Activated CD4-positive, alpha-beta memory T cell treated with anti-CD3 and anti-CD28 coated beads, Interleukin-2, amount 10 ng/mL, durations not matched to agents 7 days and 5 days (primary cell): ENCODE measurements at places on chromosomes 7 and 10. TPM values are rescaled to one million over a fixed set of nuclear protein-coding genes. Genes with fewer than 3 reads are reported as not detected.

Gene LRGUK
- total RNA-seq, result 0.15 TPM

DNA sequence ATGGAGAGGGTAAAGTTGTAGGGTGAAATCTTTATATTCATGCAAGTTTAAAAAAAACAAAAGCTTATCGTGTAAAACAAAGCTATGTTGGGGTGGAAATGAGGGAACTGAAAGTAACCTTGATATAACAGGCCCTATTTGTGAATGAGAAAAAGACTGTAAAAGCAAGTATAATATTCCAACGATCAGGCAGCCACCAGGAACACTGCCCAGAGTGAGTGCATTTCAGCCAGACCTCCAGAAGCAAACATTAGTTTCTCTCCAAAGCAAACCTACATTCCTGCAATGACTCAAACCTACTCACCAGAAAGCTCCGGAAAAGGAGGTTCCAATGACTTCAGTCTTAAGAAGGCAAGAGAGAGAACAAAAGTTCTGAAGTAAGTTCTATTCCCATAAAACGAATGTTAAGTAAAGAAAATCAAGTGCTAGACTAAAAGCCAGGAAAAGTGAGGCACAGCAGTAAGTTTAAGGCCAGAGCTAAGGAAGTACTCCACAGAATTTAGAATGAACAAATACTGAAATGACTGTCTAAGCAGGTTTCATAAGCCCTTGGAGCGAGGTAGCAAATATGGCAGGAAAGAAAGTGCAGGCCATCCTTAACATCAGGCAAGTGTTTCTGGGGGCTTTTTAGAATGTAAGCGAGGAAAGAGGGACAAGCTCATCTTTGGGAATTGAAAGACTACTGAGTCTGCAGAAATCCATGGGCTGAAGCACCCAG lies 493.1 kb downstream of the XPNPEP1 start:
- no peaks in the 10 kb centered on the region for H3K36me3 ChIP-seq
- H3K4me1 ChIP-seq, result no peaks in the 10 kb centered on the region
- H3K27ac ChIP-seq, result no peak overlapping the region
- DNase-seq, result no peak

- H3K27ac ChIP-seq, result no peak overlapping the region
- H3K27me3 ChIP-seq, result no peaks in the 10 kb centered on the region
- peaks cover 5% of the 10 kb centered on the region for H3K36me3 ChIP-seq
Observed at GRCh38 chr7:23293500-23294073, 5.6 kb upstream of the MALSU1 start.

GRCh38 chr7:127644484-127644883 lies 7.5 kb upstream of the SND1 start:
- H3K4me3 ChIP-seq, result no peak overlapping the region
- H3K27me3 ChIP-seq, result peaks cover 13% of the 10 kb centered on the region
- no peak for DNase-seq
- H3K36me3 ChIP-seq, result no peaks in the 10 kb centered on the region

- peaks cover 24% of the 10 kb centered on the region for H3K4me1 ChIP-seq
- H3K36me3 ChIP-seq, result no peaks in the 10 kb centered on the region
- no peak overlapping the region for H3K27ac ChIP-seq
- peaks cover 36% of the 10 kb centered on the region for H3K27me3 ChIP-seq
- H3K4me3 ChIP-seq, result no peak overlapping the region
Observed at GRCh38 chr10:101014966-101015581, 15.5 kb downstream of the LZTS2 start.

DNA sequence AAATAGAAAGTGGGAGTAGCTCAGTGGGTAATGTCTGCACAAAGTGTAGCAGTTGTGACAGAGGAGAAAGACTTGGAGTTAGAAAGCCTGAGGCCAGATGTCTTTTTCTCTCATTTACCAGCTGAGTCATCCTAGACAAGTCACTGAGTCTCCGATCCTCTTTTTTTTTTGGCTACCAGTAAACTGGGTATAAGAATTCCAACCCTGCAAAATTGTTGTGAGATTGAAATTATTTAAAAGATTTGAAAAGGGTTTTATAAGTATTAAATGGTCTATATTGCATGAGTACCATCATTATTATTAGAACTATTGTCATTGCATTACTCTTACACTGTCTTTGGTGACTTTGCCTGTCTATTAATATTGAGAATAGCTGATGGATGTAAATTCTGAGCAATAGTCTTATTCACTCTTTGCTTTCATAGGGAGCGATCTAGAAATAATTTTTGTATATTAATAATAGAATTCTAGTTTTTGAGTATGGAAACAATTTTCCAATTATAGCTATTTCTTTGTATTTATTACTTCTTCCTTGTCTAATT lies 74.0 kb downstream of the ARID5B start:
- no peaks in the 10 kb centered on the region for H3K27me3 ChIP-seq
- no peak for DNase-seq
- peaks cover 70% of the 10 kb centered on the region for H3K36me3 ChIP-seq
- H3K4me3 ChIP-seq, result no peak overlapping the region
- H3K4me1 ChIP-seq, result peaks cover 38% of the 10 kb centered on the region

DNA sequence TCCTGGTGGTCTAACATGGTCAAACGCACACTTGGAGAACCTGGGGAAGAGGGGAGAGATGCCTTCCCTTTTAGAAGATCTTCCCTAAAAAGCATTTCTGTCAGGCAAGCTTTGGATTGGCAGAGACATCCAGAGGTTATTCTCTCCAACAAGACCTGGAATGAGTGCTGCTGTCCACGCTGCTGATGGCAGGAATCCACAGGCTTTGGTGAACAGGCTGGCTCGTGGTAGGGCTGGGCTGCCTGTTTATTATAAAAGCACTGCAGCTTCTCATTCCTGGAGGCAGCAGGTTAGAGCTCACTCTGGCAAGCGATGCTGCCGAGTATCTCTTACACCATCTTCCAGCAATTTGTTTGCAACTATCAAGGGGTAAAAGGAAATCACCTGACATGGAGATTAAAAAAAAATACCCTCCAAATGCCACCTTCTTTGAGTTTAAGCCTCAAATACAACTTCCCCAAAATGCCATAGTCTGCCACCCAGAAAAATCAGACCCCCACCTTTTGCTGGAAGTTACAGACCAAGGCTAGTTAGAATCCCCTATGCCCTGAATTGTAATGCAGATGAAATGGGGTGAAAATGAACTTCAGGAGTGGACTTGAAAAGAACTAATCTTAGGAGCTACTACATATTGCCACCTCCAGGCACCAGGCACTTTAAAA lies 152.1 kb upstream of the KMT2E start:
- peaks cover 3% of the 10 kb centered on the region for H3K36me3 ChIP-seq
- peaks cover 23% of the 10 kb centered on the region for H3K27me3 ChIP-seq
- no peak overlapping the region for H3K4me3 ChIP-seq
- H3K4me1 ChIP-seq, result peaks cover 16% of the 10 kb centered on the region
- DNase-seq, result no peak

Gene LEP
- not detected for total RNA-seq

Gene FAM107B
- total RNA-seq, result 235 TPM

DNA sequence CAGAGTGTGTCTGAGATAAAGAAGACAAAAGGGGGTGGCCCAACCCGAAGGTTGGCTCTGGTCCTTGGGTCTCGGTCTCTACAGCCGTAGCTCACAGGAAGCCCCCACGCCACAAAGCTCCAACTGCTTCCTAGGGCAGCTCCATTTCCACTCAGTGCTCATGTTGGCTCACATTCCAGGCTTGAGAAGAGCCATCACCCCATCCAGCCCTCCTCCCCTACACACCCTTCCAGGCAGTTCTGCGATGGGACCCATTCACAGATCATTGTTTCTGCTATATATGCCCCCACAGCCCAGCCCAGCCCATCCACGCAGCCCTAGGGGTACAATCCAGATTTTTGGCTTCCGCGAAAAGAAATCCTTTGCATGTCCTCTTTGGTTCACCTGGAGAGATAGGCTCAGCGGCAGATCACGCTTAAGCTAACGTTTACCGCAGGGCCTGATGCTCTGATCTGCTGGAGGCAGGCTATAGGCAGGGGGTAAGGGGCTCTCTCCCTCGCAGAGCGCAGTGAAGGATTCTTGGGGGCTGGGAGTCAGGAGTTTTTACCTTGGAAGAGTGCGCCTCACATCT lies 6.2 kb upstream of the HOXA11 start:
- H3K27ac ChIP-seq, result no peak overlapping the region
- no peak for DNase-seq
- H3K4me1 ChIP-seq, result peaks cover 29% of the 10 kb centered on the region
- no peaks in the 10 kb centered on the region for H3K36me3 ChIP-seq
- no peak overlapping the region for H3K4me3 ChIP-seq

Gene SLC18A2
- not detected for total RNA-seq

Gene CYP3A4
- not detected for total RNA-seq

Gene PRR15
- total RNA-seq, result not detected

Gene RPEL1
- total RNA-seq, result not detected

DNA sequence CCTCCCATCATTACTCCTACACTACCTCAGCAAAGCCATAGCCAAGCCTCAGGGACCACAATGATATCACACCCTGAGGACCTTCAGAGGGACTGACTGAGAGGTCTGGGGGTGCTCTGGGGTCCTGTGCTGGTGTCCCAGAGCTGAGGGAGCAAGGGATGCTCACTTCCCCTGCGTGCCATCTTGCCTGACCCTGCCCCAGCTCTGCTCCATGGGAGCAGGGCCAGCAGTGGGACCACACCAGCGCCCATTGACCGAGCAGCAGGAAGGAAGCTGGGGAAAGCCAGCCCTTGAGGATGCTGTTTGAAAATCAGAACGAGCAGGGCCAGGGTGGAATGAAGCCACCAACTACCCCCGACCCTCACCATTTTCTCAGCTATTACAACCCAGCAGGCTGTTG lies 103.0 kb downstream of the PARP12 start:
- peaks cover 8% of the 10 kb centered on the region for H3K4me1 ChIP-seq
- H3K27ac ChIP-seq, result no peak overlapping the region
- no peaks in the 10 kb centered on the region for H3K27me3 ChIP-seq

DNA sequence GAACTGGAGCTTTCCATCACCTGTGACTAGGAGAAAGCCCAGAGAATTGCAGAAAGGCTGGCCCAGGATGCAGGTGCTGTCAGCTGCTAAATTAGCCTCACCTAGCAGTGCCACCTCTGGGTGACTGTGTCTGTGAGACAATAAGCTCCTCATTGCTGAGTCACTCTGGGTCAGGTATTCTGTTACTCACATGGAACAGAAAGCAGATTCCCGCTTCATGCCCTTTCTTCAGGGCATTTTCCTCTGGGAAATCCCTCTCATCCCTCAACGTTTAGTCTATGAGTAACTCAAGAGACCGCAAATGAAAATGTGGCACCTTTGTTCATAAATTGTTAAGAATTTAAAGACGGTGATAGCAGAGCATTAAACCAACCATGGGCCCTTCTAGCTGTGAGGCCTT lies 184.0 kb downstream of the ADAM12 start:
- H3K27me3 ChIP-seq, result no peaks in the 10 kb centered on the region
- H3K4me1 ChIP-seq, result no peaks in the 10 kb centered on the region
- no peaks in the 10 kb centered on the region for H3K36me3 ChIP-seq
- DNase-seq, result no peak

Gene EPO
- not detected for total RNA-seq

DNA sequence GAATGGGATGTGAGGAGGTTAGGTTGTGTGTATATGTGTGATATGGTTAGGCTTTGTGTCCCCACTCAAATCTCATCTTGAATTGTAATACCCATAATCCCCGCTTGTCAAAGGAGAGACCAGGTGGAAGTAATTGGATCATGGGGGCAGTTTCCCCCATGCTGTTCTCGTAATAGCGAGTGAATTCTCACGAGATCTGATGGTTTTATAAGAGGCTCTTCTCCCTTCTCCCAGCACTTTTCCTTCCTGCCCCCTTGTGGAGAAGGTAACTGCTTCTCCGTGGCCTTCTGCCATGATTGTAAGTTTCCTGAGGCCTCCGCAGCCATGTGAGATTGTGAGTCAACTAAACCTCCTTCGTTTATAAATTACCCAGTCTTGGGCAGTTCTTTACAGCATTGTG lies 47.3 kb downstream of the NPVF start:
- H3K4me3 ChIP-seq, result peak overlapping the region; percentile 79
- no peak for DNase-seq
- peaks cover 23% of the 10 kb centered on the region for H3K4me1 ChIP-seq
- H3K27me3 ChIP-seq, result peaks cover 18% of the 10 kb centered on the region
- H3K27ac ChIP-seq, result peak overlapping the region; percentile 74

Gene AGBL3
- 3.4 TPM for total RNA-seq

DNA sequence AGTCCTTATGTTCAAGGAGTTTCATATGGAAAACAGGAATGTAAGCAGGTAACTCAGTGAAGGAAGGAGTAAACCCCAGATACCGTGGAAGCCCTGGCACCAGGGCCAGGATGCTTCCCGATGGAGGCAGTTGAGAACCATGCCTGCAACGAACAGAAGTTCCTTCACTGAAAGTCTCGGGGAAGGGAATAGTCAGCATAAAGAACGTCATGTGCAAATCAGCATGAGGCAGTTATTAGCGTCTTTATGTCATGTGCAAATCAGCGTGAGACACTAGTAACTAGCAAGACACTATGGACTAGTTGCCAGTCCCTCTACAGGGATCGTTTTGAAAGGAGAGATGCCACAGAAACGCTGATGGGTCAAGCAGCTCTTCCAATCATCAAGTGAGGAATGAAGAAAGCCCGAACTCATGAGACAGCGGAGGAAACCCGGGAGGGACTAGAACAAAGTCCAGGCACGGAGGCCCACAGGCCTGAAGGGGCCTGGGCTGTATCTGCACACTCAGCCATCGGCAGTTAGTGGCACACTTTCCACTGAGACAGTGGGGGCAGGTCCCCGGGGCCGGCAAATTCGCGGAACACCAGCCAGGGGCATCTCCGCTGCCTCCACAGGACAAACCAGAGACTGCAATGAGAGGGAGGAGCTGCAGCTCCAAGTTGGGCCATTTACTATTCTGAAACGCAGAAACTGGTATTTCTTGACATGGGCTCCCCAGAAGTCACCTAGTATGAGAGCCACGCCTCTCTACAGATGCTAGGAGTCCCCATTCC lies 109.6 kb downstream of the SFMBT2 start:
- no peak overlapping the region for H3K27ac ChIP-seq
- no peak overlapping the region for H3K4me3 ChIP-seq
- DNase-seq, result no peak
- peaks cover 7% of the 10 kb centered on the region for H3K4me1 ChIP-seq
- no peaks in the 10 kb centered on the region for H3K27me3 ChIP-seq

DNA sequence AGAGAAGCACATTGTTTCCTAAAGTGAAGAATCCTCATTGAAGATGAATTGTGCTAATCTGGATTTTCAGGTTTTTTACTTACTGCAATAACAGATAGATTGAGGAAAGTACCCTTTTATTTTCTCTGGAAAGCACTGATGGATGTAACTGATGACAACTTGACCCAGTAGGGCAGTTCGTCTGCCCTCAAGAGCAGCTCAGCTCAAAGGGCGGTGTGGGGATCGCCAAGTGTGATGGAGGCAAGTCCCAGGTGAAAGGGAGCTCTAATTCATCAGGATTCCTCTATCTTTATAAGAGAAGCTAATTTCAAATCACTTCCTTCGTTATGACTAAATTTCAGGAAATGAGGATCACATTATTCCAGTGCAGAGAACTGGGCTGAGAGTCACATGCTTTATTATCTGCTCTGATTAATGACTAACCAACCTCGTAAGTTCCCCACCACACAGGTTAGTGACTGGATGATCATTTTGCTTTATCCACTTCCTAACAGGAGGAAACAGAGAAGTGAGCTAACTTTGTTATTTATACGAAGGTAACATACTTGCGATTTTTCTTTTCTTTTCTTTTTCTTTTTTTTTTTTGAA lies 98.8 kb downstream of the PFKFB3 start:
- H3K4me3 ChIP-seq, result no peak overlapping the region
- peaks cover 18% of the 10 kb centered on the region for H3K36me3 ChIP-seq
- no peaks in the 10 kb centered on the region for H3K27me3 ChIP-seq
- H3K4me1 ChIP-seq, result peaks cover 34% of the 10 kb centered on the region
